Neural crest cell (in vitro differentiated cells): ENCODE measurements at places on chromosomes 5 and 9.

- DNase-seq: no peak
Observed at GRCh38 chr5:128472036-128472435, 66.0 kb downstream of the FBN2 start.

DNA sequence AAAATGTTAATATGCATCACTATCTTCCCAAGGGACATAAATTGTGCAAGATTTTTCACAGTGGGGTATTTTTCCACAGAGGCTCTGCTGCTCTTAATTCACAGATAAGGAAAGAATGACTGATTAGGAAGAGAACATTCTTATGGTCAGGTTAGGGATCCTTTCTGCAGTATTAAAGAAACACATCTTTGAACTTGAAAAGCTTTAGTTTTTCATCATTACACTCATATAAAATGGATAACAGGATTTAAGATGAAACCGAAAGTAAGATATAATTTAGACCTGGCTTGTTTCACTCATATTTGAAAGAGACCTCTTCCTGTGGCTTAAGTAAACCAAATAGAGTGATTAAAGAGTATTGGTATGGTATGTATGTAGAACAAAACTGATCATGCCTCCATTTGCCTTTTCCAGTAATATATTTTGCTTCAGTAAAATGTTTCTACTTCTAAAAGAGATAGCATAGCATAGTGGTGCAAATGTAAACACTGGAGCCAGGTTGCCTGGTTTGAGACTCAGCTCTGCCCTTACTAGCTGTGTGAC lies 160.0 kb downstream of the PRR16 start:
- DNase-seq: no peak

DNA sequence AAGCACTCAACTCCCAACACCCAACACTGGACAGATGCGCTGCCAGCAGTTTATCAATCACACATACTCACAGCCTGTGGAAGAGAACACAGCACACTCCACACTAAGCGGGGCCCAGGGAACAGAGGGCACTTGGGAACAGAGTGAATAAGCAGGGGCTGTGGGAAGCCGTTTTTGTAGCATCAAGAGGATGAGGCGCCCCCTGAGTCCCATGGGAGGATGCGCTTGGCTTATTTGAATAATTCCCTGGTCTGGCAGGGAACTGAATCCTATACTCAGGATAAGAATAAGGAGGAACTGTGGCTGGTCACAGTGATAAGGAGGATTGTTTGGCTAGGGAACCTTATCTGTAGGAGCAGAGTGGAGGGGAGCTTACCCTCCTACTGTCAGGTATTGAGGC lies 96.1 kb upstream of the DNAH5 start:
- DNase-seq: no peak

DNA sequence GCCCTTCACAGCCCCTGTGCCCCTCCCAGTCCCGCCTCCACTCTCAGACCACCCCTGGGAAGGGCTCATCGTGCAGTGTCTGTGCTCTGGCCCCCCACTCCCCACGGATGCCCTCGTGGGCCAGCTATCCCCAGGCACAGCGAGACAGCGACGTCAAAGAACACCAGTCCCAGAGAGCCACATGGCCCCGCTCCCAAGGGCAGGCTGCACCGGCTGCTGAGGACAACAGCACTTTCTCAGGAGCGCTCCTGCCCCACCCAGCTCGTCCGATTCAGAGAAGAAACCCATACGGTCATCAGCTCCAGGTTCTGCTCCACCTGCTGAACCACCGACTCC lies 4.8 kb upstream of the SNAPC4 start:
- DNase-seq: no peak

DNA sequence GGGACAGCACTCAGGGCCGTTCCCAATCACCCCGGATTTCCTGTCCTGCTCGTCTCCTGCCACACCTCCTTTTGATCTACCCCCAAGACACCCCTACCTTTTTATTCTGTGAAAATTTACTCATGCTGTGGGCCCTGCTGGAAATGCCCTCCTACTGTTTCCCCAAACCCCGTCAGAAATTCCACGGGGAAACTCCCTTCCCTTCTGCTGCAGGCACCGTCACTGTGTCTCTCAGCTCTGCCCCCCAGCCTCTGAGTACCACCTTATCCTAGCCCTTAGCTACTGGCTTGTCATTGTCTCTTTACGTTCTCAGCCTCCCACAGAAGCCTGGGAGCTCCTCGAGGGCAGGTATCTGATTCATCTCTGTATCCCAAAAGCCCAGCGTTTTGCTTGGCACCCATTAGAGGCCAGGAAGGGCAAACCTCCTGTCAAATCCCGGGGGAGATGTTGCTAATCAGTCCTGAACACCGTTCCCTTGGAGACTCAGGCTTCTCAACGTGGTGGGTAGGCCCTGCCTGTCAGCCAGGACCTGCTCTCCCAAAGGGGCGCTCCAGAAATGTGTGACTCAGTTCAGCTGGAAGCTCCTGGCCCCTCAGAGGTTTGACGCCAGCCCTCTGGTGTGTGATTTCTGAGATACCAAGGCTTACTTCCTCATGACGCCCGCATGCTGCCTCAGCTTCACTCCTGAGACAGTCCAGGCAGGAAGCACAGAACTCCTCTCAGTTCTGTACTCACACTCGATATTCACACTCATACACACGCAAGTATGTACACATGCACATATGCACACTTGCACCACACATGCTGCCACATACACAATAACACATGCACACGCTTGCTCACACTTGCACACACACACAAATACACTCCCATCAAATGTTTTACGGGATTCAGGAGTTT lies 50.7 kb upstream of the GRHPR start:
- DNase-seq: no peak

- DNase-seq: no peak
Observed at GRCh38 chr5:154826-155225, 36.5 kb upstream of the LRRC14B start.

DNA sequence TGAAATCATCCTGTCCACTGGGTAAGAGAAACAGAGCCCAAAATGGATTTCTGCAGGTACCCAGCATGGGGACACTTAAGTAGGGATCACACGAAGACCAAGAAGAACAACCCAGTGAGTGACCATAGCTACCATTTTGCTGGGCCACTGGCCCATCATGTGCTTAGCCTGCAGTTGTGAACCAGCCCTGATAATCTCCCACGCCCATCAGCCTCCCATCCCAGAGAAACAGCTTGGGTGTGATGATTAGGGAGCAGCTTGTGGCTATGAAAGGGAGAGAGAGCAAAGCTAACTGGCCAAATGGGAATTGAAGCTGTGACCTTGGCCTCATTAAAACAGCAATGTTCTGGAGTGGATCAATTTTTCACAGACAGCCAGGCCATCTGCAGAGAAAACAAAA lies 138.5 kb downstream of the SLC24A2 start:
- no peak for DNase-seq

DNA sequence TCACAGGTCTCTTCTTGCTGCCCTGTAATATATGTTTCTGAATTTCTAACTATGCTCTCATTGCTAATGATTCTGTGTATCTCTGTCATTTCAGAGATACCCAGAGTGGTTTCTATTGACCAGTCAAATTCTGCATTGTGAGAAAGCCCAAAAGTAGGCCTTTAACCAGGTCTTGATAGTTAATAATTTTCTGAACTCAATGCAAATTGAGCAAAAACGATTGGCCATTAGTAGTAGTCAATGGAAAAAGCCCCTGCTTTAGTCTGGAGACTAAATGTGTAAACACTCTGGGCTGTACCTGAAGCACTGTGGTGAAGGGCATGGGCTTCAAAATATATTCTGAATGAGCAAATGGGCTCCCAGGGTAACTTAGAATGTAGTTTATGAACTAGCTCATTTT lies 307.6 kb downstream of the ARL15 start:
- no peak for DNase-seq

- no peak for DNase-seq
Observed at GRCh38 chr5:7074176-7074575, 321.8 kb upstream of the ADCY2 start.

- DNase-seq: no peak
Observed at GRCh38 chr5:110463106-110463505, 263.4 kb downstream of the TMEM232 start.

GRCh38 chr5:175444060-175444904 lies at the start of gene DRD1:
Gene DRD1 (minus strand): TSS chr5:175444182. CDS start chr5:175443099, 1,083 bp downstream.
- peak; percentile 66 for DNase-seq
